ENCODE measurements at places on chromosomes 12 and 14.

DNA sequence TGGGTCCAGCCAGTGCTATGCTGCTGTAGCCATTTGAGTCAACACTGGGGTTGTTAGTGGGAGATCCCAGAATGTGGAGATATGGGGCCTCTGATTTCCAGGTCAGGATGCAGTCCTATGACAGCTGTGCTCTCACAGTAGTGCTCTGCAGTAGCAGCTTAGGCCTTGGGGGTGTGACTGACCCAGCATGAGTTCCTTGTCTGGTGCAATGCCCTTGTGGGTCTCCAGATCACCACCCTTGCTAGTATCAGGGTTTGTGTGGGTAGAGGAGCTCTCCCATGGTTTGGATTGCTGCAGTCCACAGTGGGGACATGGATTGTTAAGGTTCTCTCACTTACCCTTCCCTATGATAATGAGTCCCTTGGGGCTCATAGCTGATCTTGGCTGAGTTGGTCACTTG is 113.7 kb downstream of the RAD51B start:
- DNase-seq = no peak

GRCh38 chr12:30794591-30795409 is 40.0 kb upstream of the CAPRIN2 start:
- DNase-seq = peak; percentile 50

DNA sequence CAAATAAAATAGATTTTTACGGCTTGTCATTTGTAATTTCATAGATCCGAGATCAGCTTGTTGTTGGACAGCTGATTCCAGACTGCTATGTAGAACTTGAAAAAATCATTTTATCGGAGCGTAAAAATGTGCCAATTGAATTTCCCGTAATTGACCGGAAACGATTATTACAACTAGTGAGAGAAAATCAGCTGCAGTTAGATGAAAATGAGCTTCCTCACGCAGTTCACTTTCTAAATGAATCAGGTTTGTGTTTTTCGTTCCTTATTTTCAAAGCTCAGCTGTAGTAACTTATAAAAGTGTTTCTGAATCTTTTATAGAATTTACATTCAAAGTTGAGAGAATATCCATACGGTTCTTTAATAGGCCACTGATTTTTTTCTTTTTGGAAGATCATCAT is 89.1 kb downstream of the LRRK2 start:
- DNase-seq = no peak

DNA sequence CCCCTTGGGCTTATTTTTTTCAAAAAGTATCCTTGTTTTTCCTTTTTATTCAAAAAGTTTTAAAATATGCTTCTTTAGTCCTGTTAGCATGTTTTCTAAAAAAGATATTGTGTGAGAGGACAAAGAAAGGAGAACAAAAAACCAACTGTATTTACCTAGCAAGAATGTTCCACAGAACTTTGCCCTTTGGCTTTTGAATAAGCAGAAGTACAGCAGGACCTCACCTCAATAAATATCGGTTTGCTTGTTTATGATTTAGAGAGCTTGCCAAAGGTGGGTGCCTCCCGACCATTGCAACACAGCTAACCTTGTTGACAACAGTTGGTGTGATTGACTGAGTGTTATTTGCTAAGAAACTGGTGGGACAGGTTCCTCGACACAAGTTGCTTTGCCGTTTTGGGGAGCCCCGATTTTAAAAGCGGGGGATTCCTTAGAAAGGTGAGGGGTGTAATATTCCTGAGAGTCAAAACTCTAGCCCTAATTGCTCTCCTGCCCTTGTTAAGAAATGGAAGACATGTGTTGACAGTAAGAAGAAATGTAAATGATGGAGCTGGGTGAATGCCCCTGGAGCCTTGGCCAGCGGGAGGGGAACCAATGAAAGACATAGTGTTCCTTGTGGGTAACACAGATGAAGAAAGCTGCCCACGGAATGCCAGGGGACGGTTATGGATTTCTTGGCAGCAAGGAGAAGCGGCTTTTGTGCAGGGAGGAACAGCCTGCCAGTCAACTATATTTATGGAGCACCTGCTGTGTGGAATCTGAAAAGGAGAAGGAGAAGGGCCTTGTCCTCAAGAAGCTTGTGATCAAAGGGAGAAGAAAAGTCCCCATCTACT is 13.7 kb downstream of the MYBPC1 start:
- DNase-seq = no peak

DNA sequence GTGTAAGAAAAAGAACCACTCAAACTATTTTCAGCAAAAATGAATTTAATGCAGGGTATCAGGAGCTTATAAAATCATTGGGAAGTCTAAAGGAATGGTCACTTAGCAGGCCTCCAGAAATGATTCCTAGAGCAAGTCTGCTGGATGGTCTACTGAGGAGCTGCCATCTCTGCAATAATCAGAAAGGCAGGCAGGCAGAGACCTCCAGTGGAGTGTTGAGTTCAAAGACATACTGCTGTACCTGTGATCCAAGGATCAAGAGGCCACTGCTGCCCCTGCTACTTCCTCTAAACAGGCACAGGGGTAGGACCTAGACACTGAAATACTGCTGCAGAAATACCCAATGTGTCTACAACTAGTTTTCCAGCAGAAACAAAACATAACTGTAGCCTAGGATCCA is 14.5 kb upstream of the KICS2 start:
- no peak for DNase-seq

- no peak for DNase-seq
Observed at GRCh38 chr14:55417955-55418354, 6.3 kb upstream of the ATG14 start.

GRCh38 chr12:6764011-6764828 is 1.9 kb upstream of the PTMS start:
- peak; percentile 98 for DNase-seq

GRCh38 chr14:32224737-32225377 is 21.8 kb upstream of the RNU6-8 start:
- no peak for DNase-seq

DNA sequence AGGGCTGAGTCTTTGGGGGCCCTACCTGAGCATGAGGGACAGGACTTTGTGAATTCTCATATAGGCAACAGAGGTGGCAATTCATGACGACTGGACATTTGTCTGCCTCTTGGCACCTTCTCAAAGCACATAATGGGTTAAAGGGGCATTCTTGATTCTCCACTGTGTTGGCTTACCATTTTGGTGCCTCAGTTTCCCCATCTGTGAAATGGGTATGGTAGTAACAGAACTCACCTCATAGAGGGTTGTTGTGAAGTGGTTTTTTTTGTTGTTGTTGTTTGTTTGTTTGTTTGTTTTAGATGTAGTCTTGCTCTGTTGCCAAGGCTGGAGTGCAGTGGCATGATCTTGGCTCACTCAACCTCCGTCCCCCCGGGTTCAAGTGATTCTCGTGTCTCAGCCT is 106.0 kb downstream of the CHST11 start:
- no peak for DNase-seq

DNA sequence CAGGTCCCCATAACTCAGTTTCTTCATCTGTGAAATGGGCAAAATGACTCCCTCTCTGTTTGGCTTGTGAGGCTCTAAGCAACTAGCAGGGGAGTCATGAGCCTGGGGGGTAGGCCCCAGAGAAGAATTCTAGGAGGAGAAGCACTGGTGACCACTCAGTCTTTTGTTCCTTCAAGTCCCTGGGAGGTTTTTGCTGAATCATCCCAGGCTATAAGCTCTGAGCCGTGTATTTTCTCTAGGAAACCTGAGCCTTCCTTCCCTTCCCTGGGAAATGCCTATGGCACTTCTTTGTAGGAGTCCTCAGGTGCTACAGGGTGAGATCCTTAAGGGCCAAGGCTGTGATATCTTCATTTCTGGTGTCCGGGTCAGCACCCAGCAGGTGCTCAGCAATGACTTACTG is 4.5 kb downstream of the RPH3A start:
- no peak for DNase-seq

GRCh38 chr12:3598896-3599860 is 108.2 kb downstream of the PRMT8 start:
- no peak for DNase-seq

- DNase-seq = no peak
Observed at GRCh38 chr12:128637642-128638606, 185.8 kb downstream of the SLC15A4 start.

DNA sequence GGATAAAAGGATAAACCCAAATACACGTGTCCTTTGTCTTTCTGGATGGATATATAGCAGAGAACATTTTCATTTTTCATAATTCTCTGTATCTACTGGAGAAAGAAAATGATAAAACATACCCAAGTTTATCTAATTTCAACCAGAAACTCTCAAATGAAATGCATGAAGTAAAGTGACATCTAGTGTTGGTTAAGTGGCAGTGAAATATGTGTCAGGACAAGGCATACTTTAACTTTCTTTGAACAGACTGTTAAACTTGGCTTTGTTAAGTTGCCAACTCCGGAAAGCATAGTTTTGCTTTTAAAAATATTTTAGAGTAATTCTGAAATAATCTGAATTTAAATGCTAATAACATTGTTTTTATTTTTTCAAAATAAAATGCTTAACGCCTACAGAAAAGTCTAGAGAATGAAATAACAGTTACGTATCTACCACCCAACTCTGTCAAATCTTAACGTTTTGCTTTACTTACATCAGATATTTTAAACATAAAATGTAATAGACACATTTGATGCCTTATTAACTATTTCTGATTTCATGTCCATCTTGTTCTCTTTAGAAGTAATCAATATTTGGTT is 25.2 kb upstream of the NTN4 start:
- no peak for DNase-seq

DNA sequence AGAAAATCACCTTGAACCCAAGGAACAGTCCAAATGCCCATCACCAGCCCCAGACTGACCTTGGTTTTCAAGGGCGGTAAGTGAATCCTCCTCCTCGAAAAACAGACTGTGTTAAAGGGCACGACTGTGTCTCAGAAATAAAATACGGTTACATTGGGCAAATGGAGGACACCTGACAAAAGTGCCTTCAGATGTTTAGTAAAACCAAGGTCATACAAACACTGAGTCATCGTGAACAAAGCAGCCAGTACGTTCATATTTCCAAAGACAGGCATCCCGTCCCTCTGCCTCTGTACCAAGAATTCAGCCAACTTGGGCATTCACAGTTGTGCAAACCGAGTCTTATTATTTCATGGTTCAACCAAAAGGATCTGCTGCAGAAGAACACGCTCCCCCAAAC is 25.9 kb downstream of the FOXN3 start:
- DNase-seq = no peak

- no peak for DNase-seq
Observed at GRCh38 chr12:46217541-46218321, 51.1 kb downstream of the SLC38A1 start.

GRCh38 chr12:27824126-27824842 is 44.2 kb upstream of the MANSC4 start:
- DNase-seq = no peak

GRCh38 chr12:131251336-131252101 is 297.8 kb downstream of the ADGRD1 start:
- DNase-seq = no peak

DNA sequence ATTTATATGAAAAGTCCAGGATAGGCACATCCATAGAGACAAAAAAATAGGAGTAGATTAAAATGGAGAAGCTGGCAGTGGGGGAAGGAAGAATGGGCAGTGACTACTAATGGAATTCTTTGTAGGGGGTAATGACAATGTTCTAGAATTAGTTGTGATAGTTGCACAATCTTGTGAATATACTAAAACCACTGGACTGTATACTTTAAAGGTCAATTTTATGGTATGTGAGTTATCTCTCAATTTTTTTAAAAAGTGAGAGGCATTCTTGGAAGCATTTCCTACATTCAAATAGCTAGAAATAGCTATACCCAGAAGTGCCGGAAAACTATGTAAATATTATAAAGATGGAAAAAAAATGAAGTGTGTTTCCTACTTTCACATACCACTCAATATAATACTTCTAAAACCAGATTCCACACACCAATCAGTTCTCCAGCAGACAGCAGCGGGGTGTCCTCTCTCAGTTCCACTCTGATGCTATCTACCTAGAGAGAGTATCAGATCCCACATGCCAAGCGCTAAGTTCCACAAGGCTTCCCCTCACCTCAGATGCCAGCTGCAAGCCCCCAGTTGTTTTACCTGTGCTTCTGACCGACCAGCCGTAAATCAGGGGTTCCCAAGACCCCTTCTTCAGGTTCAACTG is 41.7 kb upstream of the NID2 start:
- no peak for DNase-seq

DNA sequence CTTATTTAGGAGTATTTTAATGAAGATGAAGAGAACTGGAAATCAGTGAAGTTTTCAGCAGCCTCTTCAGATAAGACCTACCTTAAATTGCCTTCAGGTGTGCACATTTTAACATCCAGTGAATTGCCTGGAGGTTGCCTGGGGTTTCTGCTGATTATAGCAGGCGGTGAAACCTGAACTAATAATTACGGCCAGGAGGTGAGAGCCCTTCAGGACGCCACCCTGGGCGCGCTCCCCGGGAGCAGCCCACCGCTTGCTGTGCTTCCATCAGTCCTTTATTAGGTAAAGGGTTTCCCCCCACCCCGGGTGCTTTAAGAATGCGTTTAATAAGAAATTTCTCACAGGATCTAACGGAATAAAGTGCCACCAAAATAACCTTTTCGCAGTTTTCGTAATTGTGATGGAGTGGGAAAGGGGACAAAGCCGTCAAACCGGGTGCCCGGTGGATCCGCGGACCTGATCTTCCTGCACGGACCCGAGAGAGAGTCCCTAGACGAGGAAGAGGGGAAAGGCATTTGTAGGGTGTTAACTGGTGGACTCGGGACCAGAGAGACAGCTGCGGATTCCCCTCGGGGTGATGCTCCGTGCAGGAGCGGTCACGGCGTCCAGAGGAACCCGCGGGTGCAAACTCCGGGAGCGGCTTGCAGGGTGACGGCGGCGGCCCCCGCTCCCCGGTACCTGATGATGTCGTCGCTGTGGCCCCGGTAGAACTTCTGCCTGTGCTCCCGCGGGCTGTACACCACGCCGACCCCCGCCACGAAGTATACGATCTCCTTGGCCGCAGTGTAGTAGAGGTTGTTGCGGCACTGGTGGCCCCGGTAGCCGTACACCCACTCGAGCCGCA is 902 bp downstream of the EML5 start:
- DNase-seq = no peak

DNA sequence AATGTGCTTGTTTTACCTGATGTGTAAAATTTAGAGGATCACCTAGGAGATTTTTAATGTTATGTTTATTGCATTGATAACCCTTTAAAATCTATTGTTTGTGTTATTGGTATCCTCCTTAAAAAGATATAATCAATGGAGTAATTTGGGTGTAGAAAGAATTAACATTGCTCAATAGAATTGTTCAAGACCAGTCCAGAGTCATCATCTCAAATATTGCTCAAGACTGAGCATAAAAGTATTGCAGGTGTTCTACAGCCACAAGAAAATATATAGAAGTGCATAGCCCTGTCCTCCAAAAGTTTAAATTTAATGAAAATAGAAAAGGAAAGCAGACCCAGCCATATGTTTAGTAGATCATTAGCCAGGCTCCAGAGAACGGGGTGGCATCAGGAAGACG is 102.5 kb upstream of the ARID2 start:
- no peak for DNase-seq

GRCh38 chr12:120583478-120584030 is 2.4 kb upstream of the POP5 start:
- DNase-seq = peak; percentile 32
